NCI-H1092 treated with DMSO at 0.1 percent for 48 hours (cell line): ENCODE measurements at places on chromosomes 4 and X.

DNA sequence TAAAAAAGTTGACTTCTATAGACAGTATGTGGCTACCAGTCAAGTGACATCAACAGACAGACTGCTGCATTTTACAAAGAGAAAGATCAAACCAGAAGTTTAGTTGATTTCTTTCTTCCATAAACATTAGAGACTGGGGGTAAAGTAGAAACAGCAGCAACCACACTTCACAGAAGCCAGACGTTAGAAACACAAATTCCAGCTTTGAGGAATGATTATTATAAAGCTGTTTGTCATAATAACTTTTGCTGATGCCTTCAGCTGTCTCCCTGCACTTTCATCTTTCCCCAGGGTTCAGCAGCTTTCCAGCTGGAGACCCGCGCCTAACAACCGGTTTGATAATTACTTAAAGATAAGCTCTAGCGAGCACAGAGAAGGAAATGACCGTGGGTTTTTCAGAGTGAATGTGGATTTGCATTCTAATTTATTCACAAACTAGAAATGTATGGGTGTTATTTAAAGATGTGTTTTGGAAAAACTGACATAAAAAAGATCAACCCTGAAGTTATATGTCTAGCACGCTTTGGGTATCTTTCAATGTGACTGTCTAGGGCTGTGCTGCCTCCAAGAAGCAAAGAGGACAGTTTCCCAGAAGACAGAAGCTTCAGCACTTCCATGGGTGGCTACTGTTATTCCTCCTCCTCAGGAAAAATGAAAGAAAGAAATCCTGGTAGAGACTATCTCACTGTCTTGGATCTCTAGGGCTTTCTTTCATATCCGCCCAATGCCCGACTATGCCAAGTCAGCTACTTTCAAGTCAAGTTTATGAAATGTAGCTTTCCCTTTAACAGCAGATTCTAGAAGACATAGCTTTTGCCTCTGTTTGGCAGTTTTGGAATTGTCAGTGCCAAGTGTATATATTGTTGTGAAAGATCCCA is 15.0 kb upstream of the ENAM start:
- no peak for DNase-seq

DNA sequence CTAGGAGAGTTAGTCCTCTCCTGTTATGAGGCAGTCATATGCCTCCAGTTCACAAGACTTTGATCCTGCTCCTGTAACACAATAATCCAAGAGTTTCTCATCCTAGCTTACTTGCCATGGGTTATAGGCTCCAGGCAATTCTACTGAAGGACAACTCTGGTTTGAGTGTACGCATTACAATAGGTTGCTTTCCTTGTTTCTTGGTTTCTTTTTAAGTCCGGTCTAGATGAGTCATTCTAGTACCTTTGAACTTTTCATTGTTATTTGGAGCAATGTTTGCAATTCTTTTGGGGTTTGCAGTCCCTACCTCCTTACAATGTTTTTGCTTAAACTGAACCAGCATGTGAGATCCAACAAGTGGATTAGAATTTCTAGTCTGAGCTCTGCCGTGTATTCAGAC is 109.1 kb downstream of the ANAPC4 start:
- no peak for DNase-seq

GRCh38 chr4:188374871-188375270 is 235.6 kb downstream of the TRIML1 start:
- no peak for DNase-seq

DNA sequence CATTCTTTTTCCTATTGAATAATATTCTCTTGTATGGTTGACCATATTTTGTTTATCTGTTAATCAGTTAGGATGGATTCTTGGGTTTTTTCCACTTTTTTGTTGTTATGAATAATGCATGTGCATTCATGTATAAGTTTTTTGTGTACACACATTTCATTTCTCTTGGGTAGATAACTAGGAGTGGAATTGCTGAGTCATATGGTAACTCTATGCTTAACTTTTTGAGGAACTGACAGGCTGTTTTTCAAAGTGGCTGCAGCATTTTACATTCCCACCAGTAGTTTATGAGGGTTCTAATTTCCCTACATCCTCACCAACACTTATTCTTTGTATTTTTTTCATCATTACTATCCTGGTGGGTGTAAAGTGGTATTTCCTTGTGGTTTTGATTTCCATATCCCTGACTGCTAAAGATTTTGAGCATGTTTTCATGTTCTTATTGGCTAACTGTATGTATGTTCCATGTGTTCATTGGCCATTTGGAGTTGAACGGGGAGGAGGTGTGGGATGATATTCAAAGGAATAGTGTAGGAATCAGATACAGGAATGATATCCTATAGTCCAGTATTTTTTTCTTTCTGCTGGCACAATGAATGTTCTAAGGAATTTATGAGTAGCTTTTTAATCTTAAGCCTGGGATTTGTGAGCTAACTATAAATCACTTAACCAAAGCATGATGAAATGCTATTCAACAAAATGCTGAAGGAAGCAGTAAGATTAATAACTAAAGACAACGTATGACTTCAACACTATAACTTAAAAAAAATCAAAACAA is 114.3 kb downstream of the AMELX start:
- DNase-seq = no peak

DNA sequence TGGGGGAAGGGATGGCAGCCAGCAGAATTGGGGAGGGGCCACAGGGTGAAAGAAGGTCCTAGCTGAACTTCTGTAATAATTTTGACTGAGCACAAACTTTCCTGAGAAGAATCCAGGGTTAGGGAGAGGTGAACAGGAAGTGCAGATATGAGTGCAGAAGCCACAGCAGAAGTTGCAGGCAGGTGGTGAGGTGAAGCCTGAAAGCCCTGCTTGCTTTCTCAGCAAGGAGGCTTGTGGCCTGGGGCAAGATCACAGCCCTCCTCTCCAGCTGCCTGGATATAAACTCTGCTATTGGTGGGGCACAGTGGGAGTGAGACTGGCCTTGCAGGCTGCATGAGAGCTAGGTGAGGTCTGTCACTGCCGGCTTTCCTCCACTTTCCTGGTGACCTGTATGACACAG is 44.1 kb upstream of the UPRT start:
- no peak for DNase-seq

DNA sequence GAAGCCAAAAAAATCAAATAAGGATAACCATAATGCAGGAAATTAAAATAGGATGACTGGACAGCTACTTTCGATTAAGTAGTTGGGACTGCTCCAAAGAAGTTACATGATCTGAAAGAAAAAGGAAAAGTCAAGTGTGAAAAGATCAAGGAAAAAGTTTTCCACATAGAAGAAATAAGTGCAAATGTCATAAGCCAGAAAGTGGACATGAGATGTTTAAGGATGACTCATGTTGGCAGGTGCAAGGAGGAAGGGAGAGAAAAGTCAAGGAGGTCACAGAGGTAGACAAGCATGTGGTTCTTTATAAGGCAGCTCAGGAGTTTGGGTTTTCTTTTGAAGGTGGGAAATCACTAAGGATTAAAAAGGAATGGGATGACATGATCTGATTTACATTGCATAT is 89.8 kb upstream of the GPRIN3 start:
- no peak for DNase-seq

GRCh38 chr4:73842696-73843095 is 6.2 kb downstream of the CXCL6 start:
- DNase-seq = no peak

DNA sequence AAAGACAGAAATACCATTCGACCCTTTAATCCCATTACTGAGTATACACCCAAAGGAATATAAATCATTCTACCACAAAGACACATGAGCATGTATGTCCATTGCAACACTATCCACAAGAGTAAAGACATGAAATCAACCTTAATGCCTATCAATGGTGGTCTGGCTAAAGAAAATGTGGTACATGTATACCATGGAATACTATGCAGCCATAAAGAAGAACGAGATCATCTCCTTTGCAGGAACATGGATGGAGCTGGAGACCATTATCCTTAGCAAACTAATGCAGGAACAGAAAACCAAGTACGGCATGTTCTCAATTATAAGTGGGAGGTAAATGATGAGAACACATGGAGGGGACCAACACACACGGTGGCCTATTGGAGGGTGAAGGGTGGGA is 7.9 kb downstream of the SCLT1 start:
- no peak for DNase-seq

- DNase-seq = no peak
Measured at GRCh38 chr4:119238068-119238722, 25.7 kb downstream of the USP53 start.

DNA sequence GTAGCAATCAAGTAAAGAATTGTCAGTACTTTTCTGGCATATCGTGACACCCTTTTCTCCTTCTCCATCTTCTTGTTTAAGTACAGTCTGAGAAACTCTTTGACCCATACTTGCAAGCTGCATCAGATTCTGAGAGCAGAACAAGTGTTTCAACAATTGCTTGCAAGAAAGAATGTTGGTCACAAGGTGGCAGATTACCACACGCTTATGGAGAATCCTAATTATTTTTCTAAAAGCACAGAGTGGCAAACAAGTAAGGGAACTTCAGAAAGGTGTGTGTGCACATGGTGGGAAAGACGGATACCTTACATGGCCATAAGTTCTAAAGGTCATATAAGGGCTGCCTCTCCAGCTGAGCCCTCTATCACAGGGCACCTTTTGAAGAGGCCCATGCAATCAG is 136.4 kb upstream of the FGF13 start:
- no peak for DNase-seq

DNA sequence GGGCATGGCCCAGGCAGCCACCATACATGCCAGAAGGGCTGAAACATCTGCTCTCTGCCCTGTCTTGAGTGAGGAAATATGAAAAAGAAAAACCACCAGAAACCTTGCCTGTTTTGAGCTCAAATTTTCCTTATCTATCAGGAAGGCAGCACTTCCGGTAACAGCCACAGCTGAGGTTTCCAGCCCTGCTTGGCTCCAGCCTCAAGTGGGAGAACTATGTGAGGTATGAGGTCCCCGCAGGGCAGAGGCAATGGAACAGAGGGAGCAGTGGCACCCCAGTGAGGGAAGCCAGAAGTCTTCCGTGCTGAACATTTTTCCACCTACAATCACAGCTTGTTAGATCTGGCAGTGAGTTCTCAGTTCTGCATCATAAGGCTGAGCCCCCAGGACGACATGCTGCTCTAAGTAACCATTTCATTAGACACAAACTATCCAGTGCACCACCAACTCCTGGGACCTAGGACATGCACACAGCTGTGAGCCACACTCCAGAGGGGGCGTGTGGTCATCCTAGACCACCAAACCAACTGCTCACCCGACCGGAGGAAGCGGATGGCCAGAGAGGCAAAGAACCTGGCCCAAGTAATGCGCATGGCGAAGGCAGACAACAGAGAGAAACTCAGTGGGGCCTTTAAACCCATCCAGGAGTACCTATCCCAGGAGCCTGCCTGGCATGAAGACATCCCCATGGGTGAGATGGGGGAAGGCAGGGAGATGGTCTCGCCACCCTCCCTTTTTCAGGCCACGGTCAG is 22.6 kb downstream of the WDR1 start:
- no peak for DNase-seq
